Left cardiac atrium (tissue), 4 donors: ENCODE measurements at places on chromosomes 11 and 22. TPM values are rescaled to one million over a fixed set of nuclear protein-coding genes. Genes with fewer than 3 reads are reported as not detected.

- no peak for DNase-seq
These were observed 491.5 kb upstream of the KIRREL3 start for GRCh38 chr11:127492029-127492428.

GRCh38 chr11:13384908-13385640 is 77.9 kb downstream of the BTBD10 start:
- no peak for DNase-seq

GRCh38 chr11:59062602-59063529 is 23.2 kb upstream of the GLYATL1B start:
- DNase-seq, result no peak

- DNase-seq, result no peak
These were observed 32.8 kb upstream of the CTTN start for GRCh38 chr11:70365544-70365927.

Gene CCDC87
- 0.18 TPM for total RNA-seq
